ENCODE measurements at places on chromosomes 2 and 18.

DNA sequence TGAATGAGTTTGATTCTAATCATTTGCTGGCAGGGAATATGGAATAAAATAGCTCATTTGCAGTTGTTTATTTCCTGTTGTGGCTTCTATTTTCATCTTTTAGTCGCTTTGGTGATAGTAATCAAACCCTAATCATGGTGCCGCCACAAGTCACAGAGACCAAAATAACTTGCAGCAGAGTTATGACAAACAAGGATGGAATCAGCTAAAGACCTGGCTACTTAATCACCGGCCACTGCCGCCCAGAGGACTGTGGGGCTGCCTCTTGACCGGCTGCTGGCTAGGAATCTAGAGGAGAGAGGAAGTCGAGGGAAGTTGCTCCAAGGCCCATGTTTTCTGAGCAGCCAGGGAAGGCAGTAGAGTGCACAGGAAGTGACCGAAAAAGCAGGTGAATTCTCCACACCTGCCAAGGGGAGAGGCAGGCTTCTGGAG lies 5.1 kb upstream of the SMAD7 start:
- no peak for DNase-seq

GRCh38 chr18:53380063-53380639 lies 844.3 kb downstream of the MBD2 start:
- DNase-seq: peak; percentile 88

DNA sequence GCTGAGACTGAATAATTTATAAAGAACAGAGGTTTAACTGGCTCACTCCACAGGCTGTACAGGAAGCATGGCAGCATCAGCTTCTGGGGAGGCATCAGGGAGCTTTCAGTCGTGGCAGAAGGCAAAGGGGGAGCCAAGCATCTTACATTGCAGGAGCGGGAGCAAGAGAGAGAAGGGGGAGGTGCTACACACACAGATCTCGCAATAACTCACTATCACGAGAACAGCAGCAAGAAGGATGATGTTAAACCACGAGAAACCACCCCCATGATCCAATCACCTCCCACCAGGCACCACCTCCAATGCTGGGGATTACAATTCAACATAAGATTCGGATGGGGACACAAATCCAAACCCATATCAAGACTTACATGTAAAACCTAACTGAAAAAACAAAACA lies 17.8 kb upstream of the MATN3 start:
- no peak for DNase-seq

DNA sequence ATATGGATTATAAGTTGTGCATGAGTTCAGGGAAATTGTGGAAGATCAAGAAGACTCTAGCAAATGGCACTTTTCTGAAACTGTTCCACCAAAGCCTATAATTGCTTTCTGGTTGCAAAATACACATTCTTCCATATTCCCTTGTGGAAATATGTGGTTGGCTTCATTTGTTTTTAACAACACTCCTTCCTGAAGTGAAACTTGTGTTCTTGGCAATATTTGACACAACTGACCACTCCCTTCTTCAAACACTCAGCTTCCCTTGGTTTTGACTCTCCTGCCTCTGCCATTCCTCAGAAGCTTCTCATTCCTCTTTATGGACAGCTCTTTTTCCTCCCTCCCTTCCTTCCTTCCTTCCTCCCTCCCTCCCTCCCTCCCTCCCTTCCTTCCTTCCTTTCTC lies 192.3 kb downstream of the PMAIP1 start:
- no peak for DNase-seq

GRCh38 chr2:228444161-228444560 lies 262.7 kb upstream of the SPHKAP start:
- peak; percentile 67 for DNase-seq

GRCh38 chr2:54935389-54935788 lies 114.9 kb downstream of the RTN4 start:
- DNase-seq: no peak

- DNase-seq: no peak
These were observed 133.9 kb downstream of the TTC32 start for GRCh38 chr2:19767899-19768298.

DNA sequence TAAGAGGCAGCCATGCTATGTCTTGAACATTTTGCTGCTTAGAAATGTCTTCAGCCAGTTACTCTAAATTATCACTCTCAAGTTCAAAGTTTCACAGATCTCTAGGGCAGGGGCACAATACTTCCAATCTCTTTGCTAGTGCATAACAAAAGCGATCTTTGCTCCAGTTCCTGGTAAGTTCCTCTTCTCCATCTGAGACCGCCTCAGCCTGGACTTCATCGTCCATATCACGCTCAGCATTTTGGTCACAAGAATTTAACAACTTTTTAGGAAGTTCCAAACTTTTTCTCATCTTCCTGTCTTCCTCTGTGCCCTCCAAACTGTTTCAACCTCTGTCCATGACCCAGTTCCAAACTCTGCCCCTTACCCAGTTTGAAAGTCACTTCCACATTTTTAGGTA lies 8.8 kb upstream of the SLC35F5 start:
- no peak for DNase-seq

GRCh38 chr2:180933332-180933731 lies 47.1 kb upstream of the UBE2E3 start:
- DNase-seq: no peak

GRCh38 chr2:35973132-35973736 lies 382.3 kb upstream of the CRIM1 start:
- peak; percentile 53 for DNase-seq

DNA sequence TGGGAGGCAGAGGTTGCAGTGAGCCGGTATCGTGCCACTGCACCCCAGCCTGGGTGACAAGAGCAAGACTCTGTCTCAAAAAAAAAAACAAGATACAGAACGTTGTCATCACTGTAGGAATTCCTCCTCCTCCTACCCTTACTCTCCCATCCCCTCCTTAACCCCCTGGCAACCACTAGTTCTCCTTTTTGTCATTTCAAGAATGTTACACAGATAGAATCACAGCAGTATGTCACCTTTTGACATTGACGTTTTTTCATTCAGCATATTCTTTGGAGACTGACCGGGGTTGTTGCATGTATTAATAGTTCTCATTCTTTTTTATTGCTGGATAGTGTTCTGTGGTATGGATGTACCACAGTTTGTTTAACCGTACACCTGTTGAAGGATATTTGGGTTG lies 32.4 kb downstream of the TTLL4 start:
- no peak for DNase-seq

- no peak for DNase-seq
These were observed 102.6 kb downstream of the DYSF start for GRCh38 chr2:71555798-71556454.

DNA sequence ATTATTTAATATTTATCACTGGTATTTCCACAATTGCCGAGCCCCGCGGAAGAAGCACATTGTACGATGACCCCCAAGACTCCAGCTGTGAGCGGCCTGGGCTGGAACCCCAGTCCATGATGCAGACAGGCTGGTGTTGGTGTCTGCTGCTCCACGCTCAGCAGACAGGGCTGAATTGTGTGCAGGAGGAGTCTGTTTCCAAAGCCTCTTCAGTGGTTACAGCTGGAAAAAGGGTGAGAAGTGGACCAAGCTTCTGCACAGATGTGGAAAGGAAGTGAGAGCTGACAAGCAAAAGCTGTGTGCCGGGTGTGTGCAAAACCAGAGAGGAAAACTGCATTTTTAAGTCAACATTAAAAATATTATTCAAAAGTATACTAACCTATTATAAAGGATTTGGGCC lies 500.4 kb downstream of the GALR1 start:
- no peak for DNase-seq

- peak; percentile 35 for DNase-seq
These were observed 10.4 kb upstream of the DAW1 start for GRCh38 chr2:227861011-227861410.

- peak; percentile 25 for DNase-seq
These were observed 85.0 kb downstream of the WDSUB1 start for GRCh38 chr2:159201360-159202063.

DNA sequence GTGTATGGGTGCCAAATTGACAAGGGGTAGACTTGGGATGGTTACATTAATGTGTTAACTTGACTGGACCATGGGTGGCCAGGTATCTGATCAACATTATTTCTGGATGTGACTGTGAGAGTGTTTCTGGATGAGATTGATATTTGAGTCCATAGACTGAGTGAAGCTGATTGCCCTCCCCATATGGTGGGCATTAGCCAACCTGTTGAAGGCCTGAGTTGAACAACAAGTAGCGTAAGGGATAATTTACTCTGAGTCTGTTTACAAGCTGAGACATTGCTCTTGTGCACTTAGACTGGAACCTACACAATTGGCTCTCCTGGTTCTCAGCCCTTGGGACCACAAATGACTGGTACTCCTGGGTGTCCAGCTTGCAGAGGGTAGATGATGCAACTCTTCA lies 240.1 kb downstream of the ASXL3 start:
- no peak for DNase-seq

- no peak for DNase-seq
These were observed 63.4 kb downstream of the SPATS2L start for GRCh38 chr2:200369886-200370285.

GRCh38 chr2:207397917-207398655 lies 131.7 kb upstream of the CREB1 start:
- no peak for DNase-seq

- DNase-seq: no peak
These were observed 19.6 kb upstream of the REL start for GRCh38 chr2:60861736-60862135.

DNA sequence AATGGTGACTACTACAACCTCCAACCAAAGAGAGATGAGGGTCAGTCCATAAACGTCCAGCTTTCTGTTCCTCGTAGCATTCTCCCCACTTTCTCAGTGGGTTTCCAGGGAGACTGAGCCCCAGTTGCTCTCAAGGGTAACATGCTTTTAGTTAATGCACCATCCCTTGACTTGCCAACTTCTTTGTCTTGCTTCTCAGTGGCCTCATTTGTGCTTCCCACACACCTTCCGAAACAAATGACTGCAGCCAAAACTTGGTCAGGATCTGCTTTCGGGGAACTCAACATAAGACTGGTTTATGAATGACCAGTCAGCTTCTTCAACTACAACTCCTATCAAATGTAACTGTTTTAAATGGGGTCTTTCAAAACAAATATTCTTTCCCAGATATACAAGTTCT lies 94.1 kb downstream of the COL6A3 start:
- no peak for DNase-seq

- no peak for DNase-seq
These were observed 76.8 kb upstream of the SLC14A2 start for GRCh38 chr18:45538444-45538843.

GRCh38 chr18:28855524-28855923 lies 678.6 kb upstream of the CDH2 start:
- DNase-seq: peak; percentile 33

- no peak for DNase-seq
These were observed 18.4 kb downstream of the FAM178B start for GRCh38 chr2:96967961-96968360.

DNA sequence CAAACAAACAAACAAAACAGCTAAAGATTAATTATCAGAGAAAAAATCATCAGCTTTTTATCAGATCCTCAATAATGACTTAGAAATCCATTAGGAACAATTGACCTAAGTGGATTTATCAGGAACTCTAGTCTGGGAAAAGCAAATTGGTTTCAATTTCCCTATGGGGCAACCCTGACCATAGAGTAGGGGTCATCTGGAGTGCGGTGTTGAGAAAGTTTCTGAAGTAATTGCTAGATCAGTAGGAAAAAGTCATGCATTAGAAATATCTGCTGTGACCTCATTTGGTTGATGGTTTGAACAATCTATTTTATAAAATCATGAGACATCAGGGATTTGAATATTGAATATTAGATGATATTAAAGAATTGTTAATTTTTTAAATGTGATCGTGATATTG lies 507.9 kb downstream of the TXNL1 start:
- DNase-seq: no peak

GRCh38 chr2:216082117-216082711 lies 495 bp downstream of the TMEM169 start:
- peak; percentile 75 for DNase-seq

DNA sequence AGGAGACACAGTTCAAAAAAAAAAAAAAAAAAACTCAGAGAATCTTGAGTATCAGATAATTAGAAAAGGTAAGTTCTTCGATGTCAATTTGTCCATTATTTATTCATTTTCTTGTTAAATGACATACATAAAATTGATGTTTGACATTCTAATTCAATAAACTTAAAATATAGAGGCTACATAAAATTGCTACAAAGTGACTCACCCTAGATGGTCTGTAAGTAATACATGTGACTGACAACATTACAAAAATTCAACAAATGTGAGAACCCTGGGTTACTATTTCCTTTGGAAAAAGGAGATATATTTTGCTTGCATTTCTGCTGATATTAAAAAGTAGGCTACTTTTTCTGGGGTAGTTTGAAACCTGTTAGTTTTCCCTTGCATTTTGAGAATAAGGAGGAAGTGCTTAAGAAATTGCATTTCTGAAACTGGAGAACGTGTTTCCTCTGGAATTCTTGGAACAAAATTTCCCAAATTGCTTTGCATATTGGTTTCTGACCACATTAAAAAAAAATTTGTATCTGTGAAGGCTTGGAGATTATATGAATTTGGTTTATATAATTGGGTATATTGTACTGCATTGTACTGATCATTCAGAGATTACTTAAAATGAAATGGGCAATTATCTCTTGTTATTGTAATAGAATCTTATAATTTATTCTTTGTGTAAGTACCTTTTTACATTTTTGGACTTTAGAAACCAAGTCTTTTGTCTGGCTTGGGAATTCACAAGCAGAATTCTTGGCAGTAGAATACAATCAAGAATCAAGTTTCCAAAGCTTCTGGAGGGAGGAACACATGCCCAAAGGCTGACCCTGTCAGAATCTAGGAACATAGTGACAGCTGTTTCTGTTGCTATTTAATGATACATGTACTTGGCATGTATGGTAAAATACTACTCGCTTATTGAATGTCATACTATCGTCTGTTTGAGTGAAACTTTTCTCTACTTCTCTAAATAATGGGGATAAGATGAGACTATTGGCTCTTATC lies 106.1 kb downstream of the DSEL start:
- no peak for DNase-seq

DNA sequence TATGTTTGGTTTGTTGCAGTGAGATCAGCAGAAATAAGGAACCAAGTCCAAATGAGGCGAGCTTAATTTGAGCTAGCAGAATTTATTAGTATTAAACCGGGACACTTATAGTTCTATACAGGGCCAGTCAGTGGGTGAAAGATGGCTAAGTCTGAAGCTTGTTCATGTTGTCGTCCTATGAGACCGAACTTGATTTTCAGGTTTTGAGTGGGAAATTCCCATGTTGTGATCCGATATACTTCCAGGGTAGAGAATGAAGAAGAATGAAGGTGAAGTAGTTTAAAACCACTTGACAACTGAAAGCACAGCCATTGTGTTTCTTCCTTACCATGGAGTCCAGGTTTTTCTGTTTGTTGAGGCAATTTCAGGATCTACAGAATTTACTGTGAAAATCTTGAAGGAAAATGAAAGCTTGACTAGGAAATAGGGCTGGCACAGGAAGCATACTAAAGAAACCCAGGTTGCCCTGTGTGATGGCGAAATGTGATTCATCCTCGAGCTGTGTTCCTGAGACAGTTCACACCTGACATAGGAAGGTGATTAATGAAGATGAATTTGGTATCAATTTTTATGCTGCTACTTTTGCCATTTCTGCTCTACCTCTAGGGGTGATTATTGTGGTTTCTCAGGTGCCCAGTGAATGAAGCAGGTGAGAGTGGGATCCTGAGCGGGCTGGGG lies 37.6 kb upstream of the MGAT5 start:
- no peak for DNase-seq

- DNase-seq: no peak
These were observed 157.8 kb downstream of the BABAM2 start for GRCh38 chr2:28048341-28048740.

Measured in brain (organoid and tissue), 16 donors.